ENCODE measurements at places on chromosomes 3 and 15. TPM values are rescaled to one million over a fixed set of nuclear protein-coding genes. Genes with fewer than 3 reads are reported as not detected.

DNA sequence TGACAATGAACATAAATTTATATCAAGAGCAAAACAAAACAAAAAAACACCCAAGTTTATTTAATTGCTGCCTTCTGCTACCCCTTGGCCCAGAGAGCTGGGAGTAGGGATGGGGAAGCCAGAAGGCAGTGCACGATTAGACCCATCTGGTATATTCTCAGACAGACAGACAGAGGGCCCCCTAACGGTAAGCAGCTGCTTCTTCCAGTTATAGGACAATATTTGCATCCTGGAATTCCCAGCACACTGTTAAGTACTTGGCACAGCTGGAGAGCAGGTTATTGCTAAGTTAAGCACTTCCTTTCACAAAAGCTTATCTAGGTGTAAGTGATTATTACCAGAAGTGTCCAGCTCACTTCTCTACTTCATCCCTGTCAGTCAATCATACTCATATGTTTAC is 39.3 kb downstream of the C2CD4B start:
- no peak for DNase-seq

MTMR10 gene
- total RNA-seq: 50.2 TPM

DNA sequence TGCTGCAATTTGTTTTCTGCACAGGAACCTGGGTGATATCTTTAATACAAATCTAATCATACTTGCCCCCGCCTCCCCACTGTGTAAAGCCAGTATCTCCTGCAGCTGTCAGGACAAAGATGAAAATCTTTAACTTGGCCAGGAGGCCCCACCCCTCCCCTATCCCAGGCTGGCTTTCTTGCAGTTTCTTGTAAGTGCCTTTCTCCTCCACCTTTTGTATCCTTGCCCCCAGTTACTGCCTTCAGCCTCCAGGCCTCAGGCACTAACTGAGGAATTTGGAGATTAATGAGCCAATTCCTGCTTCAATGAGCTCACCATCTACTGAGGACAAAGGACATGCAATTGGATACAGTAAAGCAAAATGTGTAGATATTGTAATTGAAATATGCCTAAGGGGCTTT is 6.5 kb downstream of the GCSAM start:
- no peak for DNase-seq

GRCh38 chr3:135887220-135887619 is 78.3 kb upstream of the PPP2R3A start:
- no peak for DNase-seq

PROS1 gene
- total RNA-seq: not detected

- DNase-seq: no peak
Observed at GRCh38 chr3:129060276-129061022, at the start of gene GP9. Gene GP9, plus strand, starts transcription at chr3:129060779. Its CDS starts 961 bp downstream, at chr3:129061740.

- no peak for DNase-seq
Observed at GRCh38 chr15:77384589-77385359, 35.1 kb downstream of the PEAK1 start.

DNA sequence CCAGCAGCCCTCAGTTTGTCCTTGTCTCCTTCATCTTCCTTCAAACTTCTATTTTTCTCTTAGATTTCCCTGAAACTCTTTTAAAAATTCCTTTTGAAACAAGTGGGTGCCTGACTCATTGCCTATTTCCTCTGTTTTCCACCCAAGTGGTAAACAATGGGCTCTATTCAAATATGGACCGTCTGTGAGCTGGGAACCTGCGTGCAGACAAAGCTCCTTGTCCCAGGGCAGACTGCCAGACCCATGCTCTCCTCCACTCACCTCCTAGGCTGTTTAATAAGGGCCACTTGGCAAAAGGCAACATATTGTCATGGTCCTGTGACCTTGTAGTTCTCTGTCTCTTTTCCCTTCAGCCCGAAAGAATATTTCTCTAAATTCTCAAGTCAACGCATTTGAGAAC is 332.7 kb upstream of the THBS1 start:
- no peak for DNase-seq

ATP8B4 gene
- 0.73 TPM for total RNA-seq

MKRN3 gene
- 0.66 TPM for total RNA-seq

CHL1 gene
- 16.4 TPM for total RNA-seq

OXSR1 gene
- total RNA-seq: 41.5 TPM

TIMP4 gene
- total RNA-seq: not detected

SLTM gene
- total RNA-seq: 188 TPM

GRCh38 chr3:137946356-137946973 is 63.5 kb upstream of the CLDN18 start:
- DNase-seq: peak; percentile 60

- DNase-seq: no peak
Observed at GRCh38 chr3:149736175-149736952, 15.9 kb downstream of the COMMD2 start.

- DNase-seq: no peak
Observed at GRCh38 chr3:65398953-65399352, 639.8 kb downstream of the MAGI1 start.

- DNase-seq: no peak
Observed at GRCh38 chr3:122366379-122366749, 16.7 kb downstream of the MIX23 start.

GADL1 gene
- total RNA-seq: not detected

SLCO2A1 gene
- total RNA-seq: not detected

GRCh38 chr3:10816019-10816862 is at the start of gene SLC6A11:
Gene SLC6A11, plus strand, starts transcription at chr3:10816228. Its CDS starts 38 bp downstream, at chr3:10816266.
- DNase-seq: no peak

GAP43 gene
- not detected for total RNA-seq

- no peak for DNase-seq
Observed at GRCh38 chr3:65483480-65483879, 555.2 kb downstream of the MAGI1 start.

CCDC80 gene
- not detected for total RNA-seq

ZNF80 gene
- total RNA-seq: 0.42 TPM

- DNase-seq: peak; percentile 40
Observed at GRCh38 chr15:25508369-25509002, 69.7 kb upstream of the UBE3A start.

NR2F2 gene
- total RNA-seq: not detected

CASR gene
- not detected for total RNA-seq

GRCh38 chr3:29189328-29189727 is 91.5 kb upstream of the RBMS3 start:
- no peak for DNase-seq

FGF7 gene
- total RNA-seq: 0.12 TPM

- DNase-seq: no peak
Observed at GRCh38 chr15:59224474-59224873, 17.8 kb downstream of the LDHAL6B start.

EPM2AIP1 gene
- total RNA-seq: 42.4 TPM

DNA sequence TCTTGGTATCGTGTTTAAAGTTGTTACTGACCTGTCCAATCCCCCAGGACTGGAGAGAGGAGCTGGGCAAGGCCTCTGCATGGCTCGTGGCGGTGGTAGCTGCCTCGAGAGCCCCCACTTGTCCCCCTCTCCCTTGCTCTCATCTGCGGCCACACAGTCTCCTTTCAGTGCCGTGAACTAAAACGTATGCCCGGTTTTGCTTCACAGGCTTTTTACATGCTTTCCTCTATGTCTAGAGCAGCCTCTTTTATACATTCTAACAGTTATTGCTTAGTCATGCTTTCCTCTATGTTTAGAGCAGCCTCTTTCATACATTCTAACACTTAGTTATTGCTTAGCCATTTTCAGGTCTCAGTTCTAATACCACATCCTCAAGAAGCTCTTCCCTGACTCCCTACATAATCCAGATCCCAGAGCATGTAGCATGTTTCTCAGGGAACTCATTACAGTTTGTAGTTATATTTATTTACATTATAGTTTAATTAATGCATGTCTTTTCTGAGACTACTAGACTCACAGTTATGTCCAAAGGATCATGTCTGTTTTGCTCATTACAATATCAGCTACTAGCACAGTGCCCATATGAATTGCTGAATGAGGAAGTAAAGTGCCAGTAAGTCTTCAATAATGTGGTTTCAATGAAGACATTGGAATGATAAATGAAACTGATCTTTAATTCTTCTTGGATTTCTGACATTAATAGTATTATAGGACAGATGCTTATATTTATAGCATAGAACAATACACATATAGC is 66.5 kb upstream of the TBL1XR1 start:
- no peak for DNase-seq

GRCh38 chr3:113329757-113330156 is 111.5 kb downstream of the CFAP44 start:
- DNase-seq: no peak

GRK7 gene
- total RNA-seq: not detected

GRCh38 chr3:159922861-159923312 is 65.7 kb upstream of the IL12A start:
- DNase-seq: peak; percentile 74

GRCh38 chr3:51374456-51374855 is 10.6 kb upstream of the MANF start:
- DNase-seq: no peak

SCAMP5 gene
- total RNA-seq: 0.59 TPM

CMC1 gene
- total RNA-seq: 14.5 TPM

CA12 gene
- not detected for total RNA-seq

DNA sequence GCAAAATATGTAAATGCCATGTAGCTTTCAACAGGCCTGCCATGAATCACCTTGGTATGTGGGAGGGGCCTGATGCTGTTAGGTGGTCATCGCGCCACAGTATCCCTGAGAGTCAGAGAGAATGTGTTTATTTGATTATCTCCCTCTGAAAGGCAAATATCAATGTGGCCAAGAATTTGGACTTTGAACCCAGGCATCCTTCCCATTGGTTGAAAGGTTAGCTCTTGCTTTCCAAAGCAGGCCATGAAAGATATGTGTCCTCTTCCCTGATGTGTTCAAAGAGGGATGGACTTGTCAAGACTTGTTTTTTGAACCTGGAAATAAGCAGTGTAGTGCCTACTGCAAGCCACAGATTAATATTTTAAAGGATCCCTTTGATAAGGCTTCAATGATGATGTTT is 36.7 kb downstream of the SRP14 start:
- DNase-seq: no peak

SLC22A14 gene
- not detected for total RNA-seq

DNA sequence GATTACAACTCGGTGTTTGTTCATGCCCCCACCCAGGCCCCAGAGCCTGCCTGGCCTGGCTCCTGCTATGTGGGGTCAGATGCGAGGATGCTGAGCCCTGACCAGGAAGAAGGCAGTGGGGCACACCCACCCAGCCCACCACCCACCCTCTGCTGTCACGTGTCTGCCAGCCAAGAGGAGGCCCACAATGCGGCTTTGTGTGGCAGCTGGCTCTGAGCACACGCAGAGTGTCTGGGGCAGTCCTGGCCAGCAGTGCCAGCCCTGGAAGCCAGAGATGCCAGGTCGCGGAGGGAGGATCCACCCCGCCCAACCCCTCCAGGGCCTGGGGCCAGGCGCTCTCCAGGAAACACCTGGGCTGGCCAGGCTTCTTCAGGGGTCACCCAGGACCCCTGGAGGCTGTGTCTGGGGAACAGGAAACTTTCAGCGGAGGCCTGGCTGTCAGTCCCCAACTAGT is 26.4 kb upstream of the KLF13 start:
- DNase-seq: no peak

- no peak for DNase-seq
Observed at GRCh38 chr15:47811172-47811571, 93.9 kb downstream of the SEMA6D start.

PLA1A gene
- 0.58 TPM for total RNA-seq

DNA sequence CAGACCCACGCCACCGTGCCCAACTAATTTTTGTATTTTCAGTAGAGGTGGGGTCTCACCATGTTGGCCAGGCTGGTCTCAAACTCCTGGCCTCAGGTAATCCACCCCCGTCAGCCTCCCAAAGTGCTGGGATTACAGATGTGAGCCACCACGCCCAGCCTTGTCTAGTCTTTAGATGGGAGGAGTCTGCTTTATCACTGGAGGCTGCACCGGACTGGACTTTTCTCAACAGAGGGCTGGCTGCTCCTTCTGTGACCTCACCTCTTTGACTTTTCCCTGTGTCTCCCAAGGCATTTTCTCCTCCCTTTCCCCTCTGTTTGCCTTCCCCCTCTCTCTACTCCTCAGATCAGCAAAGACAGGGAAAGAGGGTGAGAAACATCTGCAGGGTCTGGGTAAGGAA is 28.5 kb downstream of the SLCO2A1 start:
- no peak for DNase-seq

SNX22 gene
- total RNA-seq: 43.0 TPM

DNA sequence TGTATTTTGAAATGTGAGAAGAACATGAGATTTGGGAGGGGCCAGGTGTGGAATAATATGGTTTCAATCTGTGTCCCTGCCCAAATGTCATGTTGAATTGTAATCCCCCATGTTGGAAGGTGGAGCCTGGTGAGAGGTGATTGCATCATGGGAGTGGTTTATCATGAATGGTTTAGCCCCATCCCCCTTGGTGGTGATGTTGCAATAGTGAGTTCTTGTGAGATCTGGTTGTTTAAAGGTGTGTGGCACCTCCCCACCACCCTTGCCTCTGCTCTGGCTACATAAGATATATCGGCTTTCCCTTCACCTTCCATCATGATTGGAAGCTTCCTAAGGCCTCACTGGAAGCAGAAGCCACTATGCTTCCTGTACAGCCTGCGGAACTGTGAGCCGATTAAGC is 23.9 kb upstream of the TMEM108 start:
- no peak for DNase-seq

OR5K2 gene
- total RNA-seq: not detected

DNA sequence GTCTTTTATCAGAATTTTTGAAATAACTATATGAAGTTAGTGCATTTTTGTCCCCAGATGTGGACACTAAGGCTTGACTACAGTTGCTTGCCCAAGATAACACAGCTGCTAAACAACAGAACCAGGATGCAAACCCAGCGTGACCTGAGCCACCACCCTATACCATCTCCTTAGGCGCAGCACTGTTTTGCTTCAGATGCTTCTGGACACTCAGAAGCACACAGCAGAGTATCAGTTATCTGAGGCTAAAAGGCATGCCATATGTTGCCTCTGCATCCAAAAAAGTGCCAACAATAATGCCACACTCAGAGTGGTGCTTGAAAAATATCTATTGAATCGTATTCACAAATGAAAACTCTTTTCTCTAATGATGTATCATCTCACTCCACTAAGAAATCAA is 24.5 kb downstream of the KCNMB2 start:
- DNase-seq: no peak

SLC25A20 gene
- 11.6 TPM for total RNA-seq

- DNase-seq: no peak
Observed at GRCh38 chr3:24965706-24966385, 462.2 kb upstream of the RARB start.

GRCh38 chr3:118080889-118081288 is 953.8 kb downstream of the IGSF11 start:
- no peak for DNase-seq

HIGD2B gene
- total RNA-seq: 1.4 TPM

DNA sequence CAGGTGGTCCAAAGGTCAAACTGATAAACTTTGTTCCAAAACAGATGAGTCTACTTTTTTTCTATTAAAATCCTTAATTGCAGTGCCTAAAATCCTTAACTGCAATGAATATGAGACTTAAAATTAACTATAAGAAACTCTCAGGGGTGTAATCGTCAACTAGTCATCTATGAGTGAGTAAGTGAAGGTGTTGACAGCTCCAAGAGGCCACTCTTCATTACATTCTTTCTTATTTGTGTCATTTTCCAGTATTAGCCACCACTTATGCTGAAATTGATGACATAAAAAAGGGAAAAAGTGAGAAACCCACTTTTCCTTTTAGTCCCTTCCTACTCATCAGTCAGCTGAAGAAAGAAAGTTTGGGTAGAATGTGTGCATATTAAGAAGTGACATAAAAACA is 12.6 kb upstream of the NPAP1 start:
- DNase-seq: no peak

All from B cell (primary cell).